ENCODE measurements at places on chromosomes 1 and 21. TPM values are rescaled to one million over a fixed set of nuclear protein-coding genes. Genes with fewer than 3 reads are reported as not detected.
A peak's percentile ranks its signal among the peaks of the same experiment; 100 is the strongest.

DNA sequence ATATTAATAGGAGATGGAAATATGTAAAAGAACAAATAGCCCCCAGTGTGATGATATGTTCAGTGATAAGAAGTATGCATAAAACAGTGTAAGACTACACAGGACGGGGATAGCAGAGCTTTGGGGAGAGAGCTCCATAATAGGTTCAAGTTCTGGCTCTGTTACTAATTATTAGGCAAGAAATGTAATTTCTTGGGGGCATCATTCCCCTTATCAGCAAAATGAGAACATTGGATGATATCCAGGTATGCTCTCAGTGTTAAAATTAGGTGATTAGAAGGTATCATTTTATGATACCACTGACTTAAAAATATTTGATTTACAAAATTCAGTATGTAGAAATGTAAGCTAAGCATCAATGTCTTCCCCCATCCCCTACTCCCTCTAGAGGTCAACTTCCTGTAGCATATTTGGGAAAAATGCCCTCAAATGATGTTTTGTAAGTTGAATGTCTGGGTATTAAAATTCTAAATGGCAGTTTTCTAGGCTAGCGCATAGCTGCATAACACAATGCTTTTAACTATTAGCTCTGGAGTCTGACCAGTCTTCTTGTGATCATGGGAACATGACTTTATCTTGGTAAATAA is 585.7 kb upstream of the CAMK1G start:
- DNase-seq = peak; percentile 75

- DNase-seq = no peak
Observed at GRCh38 chr21:31597683-31598082, 61.8 kb upstream of the SOD1 start.

- DNase-seq = no peak
Observed at GRCh38 chr1:194014014-194014413, 827.6 kb upstream of the B3GALT2 start.

DNA sequence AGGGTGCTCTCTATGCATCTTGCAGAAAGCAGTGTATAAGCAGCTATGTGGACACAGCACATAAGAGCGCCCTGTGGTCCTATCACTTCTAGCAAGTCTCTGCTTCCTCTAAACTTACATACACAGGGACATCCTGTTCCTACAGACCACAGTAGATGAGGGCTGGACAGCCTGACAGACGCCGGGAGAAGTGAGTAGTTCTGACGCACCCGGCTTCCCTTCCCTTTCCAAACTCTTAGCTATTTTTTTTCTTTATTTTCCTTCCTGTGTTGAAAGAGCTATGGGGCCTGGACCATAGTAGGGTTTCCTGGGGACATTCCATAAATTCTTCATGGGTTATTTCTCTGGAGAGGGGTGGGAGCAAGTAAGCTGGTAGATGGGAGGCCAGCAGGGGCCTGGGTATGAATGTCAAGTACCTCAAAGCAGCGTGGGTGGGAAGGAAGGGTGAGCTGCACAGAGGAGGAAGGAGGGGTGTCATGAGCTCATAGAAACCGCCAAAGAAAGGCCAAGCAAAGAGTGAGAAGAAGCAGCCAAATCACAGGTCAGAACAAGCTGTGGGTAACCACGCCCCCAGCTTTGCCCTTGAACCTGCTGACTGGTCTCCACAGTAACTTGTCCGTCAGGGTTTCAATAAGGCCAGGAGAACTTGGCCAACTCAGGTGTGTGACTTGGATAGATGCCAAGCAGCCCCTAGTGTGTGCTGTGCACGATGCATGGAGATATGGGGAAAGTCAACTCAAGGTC is 36.6 kb downstream of the PLXNA2 start:
- peak; percentile 90 for DNase-seq

BEST4 gene
- total RNA-seq = 0.09 TPM

DNA sequence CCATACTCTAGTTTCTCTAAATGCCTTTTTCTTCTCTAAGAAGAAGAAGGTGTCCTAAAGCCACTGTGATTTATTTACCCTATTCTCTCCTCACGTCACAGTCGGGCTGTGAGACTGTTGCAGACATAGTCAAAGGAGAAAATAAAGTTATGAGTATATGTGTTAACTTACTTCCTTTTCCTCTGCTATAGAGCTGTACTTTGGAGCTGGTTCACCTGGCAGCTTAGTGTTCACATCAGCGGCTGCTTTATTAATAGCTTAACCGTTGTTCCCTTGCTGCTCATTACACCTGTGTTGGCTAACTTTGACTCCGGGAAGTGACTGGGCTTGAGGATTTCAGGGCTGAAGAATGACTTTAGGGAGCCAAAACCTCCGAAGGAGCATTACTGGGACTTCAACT is 3.6 kb downstream of the PFKFB2 start:
- no peak for DNase-seq

GRCh38 chr21:39882151-39882838 is 15.1 kb downstream of the PCP4 start:
- DNase-seq = no peak
